Stimulated activated CD4-positive, alpha-beta T cell treated with anti-CD3 and anti-CD28 coated beads, Interleukin-12 subunit alpha, Interleukin-12 subunit beta, amount 100 ng/mL, for 24 hours (primary cell): ENCODE measurements at places on chromosomes 4 and X.

GRCh38 chrX:24396931-24397279 is 36.5 kb downstream of the SUPT20HL1 start:
- no peak for DNase-seq

GRCh38 chrX:102155806-102156179 is at the start of gene BEX5:
Gene BEX5 (minus strand): TSS chrX:102155977. CDS start chrX:102154265, 1,712 bp downstream.
- DNase-seq: peak; percentile 29

GRCh38 chr4:46993075-46994006 is at the start of gene GABRA4:
Gene GABRA4 (minus strand): TSS chr4:46993581. CDS start chr4:46993424, 157 bp downstream.
- DNase-seq: no peak

DNA sequence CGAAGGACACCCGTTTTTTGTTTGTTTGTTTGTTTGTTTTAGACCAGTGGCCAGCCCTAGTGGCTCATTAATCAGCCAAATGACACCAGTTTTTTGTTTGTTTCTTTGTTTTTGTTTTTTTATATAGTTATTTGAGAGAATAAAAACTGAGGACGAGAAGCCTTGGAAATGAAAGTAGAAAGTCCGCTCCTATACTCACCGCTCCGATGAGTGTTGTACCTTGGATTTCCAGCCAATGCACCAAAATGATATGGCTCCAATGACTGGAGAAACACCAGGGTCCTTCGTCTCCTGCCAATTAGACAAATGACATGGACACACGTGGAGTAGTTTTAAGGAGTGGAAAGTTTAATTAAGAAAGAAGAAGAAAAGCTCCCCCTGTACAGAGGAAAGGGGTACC is 87.9 kb downstream of the ZXDA start:
- DNase-seq: no peak

DNA sequence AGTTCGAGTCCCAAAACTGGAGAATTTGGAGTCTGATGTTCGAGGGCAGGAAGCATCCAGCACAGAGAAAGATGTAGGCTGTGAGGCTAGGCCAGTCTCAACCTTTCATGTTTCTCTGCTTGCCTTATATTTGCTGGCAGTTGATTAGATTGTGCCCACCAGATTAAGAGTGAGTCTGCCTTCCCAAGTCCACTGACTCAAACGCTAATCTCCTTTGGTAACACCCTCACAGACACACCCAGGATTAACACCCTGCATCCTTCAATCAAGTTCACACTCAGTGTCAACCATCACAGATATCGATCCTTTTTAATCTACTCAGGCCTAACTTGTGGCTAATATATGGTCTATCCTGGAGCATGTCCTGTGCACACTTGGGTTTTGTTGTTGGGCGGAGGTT is 18.0 kb upstream of the MAEA start:
- DNase-seq: no peak

- no peak for DNase-seq
Observed at GRCh38 chrX:136967966-136968365, 65.8 kb downstream of the GPR101 start.

- DNase-seq: no peak
Observed at GRCh38 chr4:98604723-98605122, 53.7 kb downstream of the TSPAN5 start.

DNA sequence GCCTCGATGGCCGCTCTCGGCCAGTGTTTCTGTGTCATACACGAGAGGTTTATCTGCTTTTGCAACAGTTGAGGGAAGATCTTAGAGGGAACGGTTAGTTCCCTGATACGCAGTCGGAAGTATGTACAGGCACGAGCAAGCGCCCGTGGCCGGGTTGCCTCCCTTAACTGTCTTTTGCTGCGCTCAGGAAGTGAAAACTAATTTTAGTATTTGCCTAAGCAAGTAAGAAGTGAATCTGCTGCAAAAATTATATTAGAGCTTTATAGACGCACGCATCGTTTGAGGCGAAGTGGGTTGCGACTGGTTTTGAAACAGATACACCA is 695 bp downstream of the MTM1 start:
- DNase-seq: no peak

- DNase-seq: no peak
Observed at GRCh38 chrX:10725071-10725470, 104.7 kb upstream of the MID1 start.

DNA sequence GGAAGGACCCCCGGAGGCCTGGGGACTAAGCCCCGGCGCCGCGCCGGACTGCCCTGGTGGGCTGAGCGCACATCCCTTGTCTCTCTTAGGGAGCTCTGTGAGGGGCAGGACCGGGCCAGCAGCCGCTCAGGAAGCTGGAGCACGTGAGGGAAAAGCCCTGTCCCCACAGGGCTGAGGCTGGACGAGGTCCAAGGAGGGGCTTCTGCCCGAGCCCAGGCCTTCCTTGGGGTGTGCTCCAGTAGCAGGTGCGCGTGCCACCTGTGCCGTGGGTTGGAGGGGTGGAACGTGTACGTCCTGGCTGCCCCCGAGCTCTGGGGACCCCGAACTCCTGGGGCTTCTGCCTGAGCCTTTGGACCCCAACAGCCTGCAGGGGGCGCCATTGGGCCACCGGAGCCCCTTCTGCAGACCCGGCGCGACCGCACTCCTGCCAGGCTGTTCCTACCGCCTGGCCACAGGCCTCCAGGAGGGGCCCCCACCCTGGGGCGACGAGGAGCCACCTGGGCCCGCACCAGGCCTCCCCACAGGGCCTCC is 27.2 kb downstream of the TACC3 start:
- DNase-seq: peak; percentile 83

DNA sequence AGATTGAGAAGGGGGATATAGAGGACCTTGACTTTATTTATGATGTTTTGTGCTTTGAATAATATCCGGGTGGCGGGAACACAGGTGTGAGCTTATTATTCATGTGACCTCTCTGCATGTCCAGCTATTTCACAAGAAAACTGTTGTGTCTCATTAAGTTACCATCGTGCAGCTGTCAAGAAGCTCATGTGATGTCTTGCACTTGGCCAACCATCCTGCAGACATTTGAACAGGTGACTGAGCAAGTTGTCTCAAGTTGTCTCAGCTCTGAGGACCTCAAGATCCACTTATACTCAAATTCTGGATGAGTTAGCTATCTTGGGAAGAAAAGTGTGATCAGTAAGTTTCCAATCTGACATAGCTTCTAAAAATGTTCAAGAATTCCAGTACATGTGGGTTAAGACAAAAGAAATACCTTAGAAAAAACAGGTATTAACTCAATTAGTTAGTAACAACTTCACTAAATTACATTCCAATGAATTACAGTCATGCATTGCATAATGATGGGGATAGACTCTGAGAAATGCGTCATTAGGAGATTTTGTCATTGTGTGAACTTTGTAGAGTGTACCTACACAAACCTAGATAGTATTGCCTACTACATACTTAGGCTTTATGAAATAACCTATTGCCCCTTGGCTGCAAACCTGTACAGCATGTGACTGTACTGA is 462.2 kb downstream of the INPP4B start:
- no peak for DNase-seq

GRCh38 chr4:147582386-147583060 is 34.7 kb upstream of the TMEM184C start:
- no peak for DNase-seq

GRCh38 chr4:10173037-10173753 is 56.6 kb upstream of the WDR1 start:
- DNase-seq: no peak

- no peak for DNase-seq
Observed at GRCh38 chrX:15292861-15293260, 22.6 kb downstream of the ASB11 start.

GRCh38 chr4:173281406-173282255 is 52.5 kb downstream of the HMGB2 start:
- DNase-seq: no peak

DNA sequence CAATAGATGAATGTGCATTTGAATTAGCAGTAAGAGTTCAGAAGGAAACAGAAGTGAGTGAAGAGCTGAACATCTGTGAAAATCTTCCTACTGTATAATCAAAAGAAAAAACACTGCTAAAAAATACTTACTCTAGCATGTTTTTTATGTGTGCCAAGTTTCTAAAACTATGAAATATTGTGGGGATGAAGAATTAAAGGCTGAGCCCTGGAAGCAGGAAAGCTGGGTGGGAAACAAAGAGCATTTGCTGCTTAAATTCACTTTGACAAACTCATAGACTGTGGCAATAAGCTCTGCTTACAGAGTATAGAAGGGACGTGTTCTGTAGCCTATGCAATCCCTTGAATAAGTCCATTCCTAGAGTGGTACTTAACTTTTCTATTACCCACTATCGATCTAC is 261.7 kb downstream of the ANKRD50 start:
- no peak for DNase-seq

- DNase-seq: no peak
Observed at GRCh38 chrX:10070714-10071436, 85.9 kb upstream of the CLCN4 start.

GRCh38 chr4:137901114-137901513 is 341.0 kb downstream of the SLC7A11 start:
- no peak for DNase-seq

GRCh38 chr4:92864096-92864495 is 560.3 kb downstream of the GRID2 start:
- DNase-seq: no peak

GRCh38 chr4:162522724-162523123 is 358.9 kb upstream of the FSTL5 start:
- DNase-seq: no peak

DNA sequence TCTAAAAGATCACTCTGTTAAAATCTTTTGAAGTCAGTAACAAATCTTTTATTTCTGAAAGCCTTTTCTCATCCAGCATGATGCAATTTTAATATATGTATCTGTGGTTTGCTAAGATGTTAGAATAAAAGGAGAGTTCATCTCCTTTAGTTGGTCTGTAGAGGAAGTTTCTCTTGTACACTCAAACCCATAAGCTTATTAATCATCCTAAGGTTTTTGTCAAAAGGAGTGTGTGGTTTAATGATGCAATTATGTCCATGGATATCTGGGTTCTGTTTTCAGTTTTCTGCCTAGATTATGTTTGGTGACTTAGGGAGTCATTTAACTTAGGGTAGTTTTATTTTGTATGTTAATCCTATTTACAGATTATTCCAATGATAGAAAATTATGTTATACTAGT is 52.1 kb upstream of the NDST4 start:
- no peak for DNase-seq

DNA sequence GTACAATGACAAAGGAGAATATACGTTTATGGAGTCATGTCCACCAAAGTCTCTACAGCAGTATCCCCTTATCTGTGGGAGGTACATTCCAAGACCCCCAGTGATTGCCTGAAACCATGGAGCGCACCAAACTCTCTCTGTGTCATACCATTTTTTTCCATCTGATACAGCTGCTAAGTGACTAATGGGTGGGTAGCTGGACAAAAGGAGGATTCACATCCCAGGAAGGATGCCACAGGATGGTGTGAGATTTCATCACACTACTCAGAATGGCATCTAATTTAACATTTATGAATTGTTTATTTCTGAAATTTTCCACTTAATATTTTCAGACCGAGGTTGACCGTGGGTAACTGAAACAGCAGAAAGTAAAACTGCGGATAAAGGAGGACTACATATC is 49.8 kb upstream of the AGA start:
- DNase-seq: no peak

- DNase-seq: no peak
Observed at GRCh38 chr4:8325291-8325973, 55.9 kb downstream of the HTRA3 start.

DNA sequence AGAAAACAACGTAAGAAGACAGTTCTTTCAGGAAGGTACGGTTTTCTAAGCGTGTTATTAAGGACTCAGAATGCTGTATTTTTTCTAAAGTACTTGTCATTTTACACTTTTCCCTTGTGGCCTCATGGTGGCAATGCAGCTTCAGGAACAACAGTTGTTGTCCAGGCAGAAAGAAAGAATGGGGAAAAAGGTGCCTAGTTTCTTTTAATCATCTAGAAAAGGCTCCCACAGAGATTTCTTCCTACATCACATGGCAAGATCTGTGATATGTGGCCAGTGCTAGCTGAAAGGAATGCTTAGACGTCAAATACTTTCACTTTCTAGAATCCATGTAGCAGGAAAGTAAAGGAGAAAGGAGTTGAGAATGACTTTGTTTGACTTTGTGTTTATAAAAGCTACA is 49.0 kb upstream of the TRAM1L1 start:
- no peak for DNase-seq

DNA sequence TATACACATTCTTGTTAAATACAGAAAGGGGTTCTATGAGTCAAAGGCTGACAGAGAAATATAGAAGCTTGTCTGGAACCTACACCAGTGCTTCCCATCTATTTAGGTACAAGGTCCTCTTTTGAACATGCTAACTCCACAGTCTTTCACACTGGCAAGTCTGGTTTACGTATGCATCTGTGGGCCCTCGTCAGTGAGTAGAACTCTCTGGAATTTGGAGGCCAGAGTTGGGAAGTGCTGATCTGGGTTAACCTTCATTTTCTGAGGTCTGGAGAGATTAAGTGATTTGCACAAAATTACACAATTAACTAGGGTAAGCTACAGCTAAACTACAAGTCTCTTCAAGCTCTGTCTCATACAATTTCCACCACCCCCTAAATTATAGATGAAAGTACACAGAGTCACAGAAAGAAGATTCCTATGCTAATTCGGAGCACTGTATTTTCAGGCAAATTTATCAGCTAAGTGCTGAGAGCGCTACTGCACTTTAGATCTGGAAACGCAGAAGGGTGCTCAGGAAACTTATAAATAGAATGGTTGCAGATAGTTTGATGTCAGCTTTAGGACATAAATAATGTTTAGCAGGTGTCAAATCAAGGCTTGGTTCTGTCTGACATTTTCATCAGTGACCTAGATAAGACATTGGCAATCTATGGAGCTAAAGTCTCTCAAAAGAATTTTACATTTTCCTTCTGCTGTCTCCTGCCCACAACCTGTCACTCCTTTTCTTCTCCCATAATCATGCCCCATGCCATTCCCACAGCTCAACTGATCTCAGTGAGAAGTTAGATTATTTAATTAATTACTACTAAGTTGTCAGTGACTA is 43.0 kb upstream of the PDLIM5 start:
- DNase-seq: no peak

- DNase-seq: no peak
Observed at GRCh38 chrX:17984415-17984814, 123.3 kb upstream of the RAI2 start.
